ENCODE measurements at places on chromosomes 12 and 14.

GRCh38 chr14:33035416-33036194, 96.9 kb downstream of the NPAS3 start:
- no peak for DNase-seq

DNA sequence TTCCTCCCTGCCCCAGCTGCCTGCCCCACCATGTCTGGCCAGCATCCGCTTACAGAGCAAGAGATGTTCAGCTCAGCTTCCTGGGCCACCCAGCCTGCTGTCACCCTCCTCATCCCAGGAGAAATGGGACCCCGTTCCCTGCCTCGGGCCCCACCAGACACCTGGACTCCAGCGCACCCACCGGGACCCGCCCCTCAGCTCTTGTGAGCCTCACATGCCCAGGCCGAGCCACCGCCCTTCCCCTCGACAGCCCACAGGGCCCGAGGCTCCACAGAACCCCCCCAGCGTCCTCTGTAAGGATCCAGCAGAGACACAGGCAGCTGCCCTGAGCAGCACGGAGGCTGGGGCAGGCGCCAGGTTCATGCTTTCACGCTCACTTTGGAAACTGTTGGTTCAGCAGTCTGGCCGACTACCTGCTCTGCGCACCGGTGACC, 18.4 kb upstream of the C14orf180 start:
- DNase-seq: no peak

- DNase-seq: no peak
Measured at GRCh38 chr12:49776413-49776812, 35.1 kb downstream of the TMBIM6 start.

DNA sequence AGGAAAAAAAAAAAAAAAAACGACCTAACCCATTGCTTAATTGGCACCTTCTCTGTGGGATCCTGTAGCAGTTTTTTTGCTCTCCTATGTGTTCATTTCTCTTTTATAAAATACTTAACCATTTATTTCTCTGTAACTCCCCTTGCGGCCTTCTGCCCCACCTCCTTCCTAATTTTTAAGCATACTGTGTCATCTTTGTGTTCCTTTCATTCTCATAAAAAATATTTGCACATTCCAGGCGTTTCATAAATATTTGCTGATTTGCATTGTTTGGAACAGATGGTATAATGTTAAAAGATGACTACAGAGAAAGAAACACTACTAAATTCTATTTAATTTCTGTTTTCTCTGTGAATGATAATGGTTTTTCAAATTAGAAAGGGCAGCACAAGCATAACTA, 77.9 kb downstream of the NPAS3 start:
- DNase-seq: no peak

DNA sequence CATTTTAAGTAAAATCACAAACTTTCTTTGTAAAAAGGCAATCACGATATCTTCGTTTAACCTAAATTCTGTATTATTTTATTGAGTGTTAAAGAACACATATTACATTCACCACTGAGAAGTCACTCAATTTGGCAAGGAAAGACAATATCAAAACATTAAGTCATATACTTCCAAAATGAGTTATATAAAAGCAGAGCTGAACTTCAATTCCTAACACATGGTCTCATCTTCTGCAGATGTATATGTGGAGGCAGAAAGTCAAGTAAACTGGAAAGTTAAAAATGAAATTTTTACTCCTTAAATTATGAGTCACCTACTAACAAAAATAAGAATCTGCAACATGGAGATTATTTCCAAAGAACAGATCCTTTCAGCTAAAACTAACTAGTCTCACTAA, 28.7 kb downstream of the BMAL2 start:
- DNase-seq: no peak

- DNase-seq: no peak
Measured at GRCh38 chr14:61074852-61075251, 93.8 kb downstream of the SLC38A6 start.

- DNase-seq: no peak
Measured at GRCh38 chr12:62435303-62436163, 31.1 kb upstream of the MON2 start.

GRCh38 chr14:99320621-99321235, 48.7 kb upstream of the BCL11B start:
- DNase-seq: no peak

DNA sequence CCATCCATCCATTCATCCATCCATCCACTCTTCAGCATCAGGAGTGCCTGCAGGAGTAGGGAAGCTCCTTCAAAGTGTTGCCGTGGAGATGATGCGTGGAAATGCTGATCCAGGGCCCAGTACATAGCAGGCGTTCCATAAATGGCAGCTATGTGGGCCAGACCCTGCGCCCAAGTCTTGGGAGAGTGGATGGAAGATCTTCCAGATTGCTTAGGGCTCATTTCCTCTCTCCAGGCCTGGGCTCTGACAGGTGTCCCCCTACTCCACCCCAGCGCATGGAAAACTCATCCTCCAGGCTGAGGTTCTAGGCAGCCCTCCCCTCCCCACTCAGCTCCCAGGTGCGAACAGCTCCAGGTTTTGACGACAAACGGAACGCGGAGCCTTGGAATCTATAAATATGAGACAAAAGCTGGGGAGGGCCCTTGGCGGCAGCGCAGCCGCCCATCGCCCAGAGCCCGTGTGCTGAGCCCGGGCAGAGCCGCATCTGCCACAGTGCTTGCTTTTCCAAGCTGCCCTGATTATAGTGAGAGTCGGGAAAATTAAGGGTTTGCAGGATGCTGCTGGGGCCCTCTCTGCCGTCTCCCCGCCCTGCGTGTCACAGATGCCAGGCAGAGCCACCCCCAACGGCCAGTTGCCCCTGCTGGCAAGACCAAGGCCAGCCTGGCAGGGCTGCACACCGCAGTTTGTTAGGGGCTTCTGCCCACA, 1.6 kb downstream of the BEGAIN start:
- no peak for DNase-seq

GRCh38 chr12:32233568-32233967, 126.9 kb downstream of the BICD1 start:
- DNase-seq: no peak

DNA sequence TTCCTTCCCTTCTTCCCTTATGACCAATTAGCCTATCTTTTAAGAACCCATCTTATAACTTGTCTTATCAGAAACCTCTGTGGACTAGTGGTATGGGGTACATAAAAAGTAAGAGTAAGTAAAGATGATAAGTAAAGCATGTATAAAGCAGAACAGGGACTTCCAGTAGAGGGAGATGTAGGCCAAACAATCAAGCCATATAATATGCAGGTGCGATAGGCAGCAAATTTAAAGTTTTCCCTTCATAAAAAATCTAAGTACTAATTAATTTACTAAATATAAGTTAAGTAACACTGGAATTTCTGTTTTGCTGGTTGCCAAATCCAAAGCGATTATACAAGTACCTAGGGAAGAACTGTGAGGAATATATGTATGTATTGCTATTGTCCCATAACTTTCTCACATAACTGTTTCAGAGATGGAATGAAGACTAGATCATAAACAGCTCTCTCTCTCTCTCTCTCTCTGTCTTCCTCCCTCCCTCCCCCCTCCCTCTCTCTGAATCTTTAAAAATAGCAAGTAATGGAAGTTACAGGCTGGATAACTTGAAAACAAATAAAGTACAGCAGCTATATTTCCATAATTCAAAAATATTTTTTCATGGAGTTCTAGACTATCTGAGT, 25.7 kb downstream of the METTL25 start:
- DNase-seq: no peak

- no peak for DNase-seq
Measured at GRCh38 chr14:97377550-97377949, 580.4 kb downstream of the VRK1 start.

- DNase-seq: no peak
Measured at GRCh38 chr12:101793401-101793800, 37.4 kb downstream of the GNPTAB start.

DNA sequence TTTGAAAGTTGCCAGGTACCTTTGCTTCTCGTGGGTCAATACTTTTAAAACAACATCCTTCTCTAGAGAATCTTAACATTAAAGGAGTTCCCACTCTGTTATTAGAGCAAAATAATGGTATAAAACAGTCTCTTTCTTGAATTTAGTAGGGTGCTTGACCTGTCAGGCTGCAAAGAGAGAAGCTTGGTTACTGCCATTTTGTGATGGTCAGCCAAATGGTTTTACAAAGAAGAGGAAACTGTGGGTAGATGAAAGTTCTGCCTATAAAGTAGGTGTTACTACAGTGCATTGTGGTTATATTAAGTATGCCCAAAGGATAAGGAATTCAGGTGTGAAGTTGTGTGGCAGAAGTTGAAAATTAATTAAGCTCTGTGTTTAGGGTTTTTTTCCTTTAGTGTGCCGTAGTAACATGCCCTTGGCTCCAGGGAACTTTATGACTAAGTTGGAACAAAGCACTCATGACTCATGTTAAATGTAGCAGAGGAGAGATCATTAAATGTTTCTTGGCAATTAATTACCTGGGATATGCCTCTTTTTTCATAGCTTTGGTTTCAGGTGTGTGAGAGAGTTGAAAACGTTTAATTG, 354.0 kb upstream of the KITLG start:
- DNase-seq: no peak

GRCh38 chr12:33429468-33429867, 10.2 kb downstream of the SYT10 start:
- no peak for DNase-seq

DNA sequence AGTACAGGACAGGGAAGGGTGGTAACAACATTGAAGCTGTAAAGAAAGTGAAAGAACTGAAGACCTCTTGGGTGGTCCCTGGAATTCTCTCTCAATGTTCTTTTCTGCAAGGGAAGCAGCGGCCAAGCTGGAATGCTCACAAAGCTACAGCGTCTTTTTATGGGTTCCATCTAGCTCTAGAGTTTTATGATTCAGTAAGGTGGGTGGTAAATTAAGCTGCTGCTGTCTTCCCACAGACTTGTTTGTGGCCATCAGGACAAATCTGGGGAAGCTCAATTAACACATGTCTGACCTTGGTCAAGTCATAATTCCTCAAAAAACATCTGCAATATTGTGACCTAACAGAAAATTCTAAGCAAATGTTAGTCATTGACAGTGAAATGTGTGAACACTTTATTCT, 139.1 kb downstream of the MED13L start:
- DNase-seq: no peak

DNA sequence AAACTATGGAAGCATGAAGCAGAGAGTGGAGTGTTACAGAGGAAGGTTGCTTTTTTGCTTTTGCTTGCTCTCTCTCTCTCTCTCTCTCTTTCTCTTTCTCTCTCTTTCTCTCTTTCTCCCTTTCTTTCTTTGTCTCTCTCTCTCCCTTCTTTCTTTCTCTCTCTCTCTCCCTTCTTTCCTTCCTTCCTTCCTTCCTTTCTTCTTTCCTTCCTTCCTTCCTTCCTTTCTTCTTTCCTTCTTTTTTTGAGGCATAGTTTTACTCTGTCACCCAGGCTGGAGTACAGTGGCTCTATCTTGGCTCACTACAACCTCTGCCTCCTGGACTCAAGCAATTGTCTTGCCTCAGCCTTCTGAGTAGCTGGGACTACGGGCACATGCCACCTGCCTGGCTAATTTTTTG, 7.6 kb downstream of the ARHGDIB start:
- DNase-seq: no peak

DNA sequence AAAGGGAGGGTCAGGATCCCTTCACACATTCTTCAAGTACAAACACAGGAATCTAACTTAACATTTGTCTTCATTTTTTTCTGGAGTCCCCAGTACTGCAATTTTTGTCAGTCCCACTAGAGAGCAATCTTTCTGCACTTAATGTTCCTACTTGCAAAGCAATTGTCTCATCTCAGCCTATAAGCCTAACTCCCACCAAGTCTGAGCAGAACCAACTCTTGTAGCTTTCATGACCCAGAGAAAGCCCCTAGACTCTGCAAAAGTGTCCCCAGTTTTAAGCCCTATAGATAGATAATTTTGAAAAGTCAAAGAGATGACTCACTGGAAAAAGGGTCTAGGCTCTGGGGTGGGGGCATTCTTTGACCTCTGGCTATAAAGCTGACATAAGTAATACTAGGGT, 1.8 kb upstream of the ZBTB39 start:
- DNase-seq: no peak

- no peak for DNase-seq
Measured at GRCh38 chr12:12604740-12605139, 6.9 kb upstream of the CREBL2 start.

DNA sequence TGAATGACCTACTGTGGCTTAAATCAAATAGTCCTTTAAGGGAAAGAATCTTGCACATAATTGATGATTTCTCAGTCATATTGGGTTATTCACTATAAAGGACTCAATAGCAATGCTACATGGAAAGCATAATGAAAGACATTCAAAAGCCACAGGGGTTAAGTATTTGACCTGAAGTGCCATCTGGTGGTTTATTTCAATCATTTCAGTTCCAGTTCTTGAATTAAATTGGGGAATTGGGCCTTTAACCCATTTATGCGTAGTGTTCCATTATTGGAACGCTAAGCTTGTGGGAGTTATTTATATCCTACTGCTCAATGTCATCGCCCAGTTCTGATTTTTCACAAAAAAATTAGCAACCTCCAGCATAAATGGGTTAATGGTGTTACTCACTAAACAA, 41.3 kb upstream of the C12orf71 start:
- no peak for DNase-seq

DNA sequence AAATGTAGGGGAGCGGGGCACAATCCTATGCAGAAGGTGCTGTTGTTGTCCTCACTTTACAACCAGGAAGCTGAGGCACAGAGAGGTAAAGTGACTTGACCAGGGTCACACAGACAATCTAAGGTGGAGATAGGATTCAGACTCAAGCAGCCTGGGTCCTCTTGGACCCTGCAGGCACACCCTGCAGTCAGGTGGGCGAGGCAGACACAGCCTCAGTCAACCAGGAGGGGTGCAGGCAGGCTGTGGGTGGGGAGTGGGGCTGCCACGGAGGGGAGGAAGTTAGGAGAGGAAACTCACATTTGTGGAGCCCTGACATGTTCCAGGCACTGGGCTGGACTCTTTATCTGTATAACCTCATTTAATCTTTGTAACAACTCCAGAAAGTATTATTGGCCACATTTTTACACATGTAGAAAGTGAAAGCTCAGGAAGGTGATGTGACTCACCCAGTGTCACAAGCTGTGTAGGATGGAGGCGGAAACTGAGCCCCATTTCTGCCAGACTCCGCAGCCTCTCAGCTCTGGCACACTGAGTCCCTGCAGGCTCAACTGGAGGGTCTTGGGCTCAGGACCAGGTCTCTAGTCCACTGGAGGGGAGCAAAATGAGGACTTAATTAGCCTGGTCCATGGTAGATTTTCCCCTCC, 24.9 kb upstream of the CHGA start:
- DNase-seq: no peak

GRCh38 chr12:48816143-48816854, 2.0 kb upstream of the CACNB3 start:
- no peak for DNase-seq

- DNase-seq: no peak
Measured at GRCh38 chr14:94690896-94691659, 78.8 kb downstream of the GSC start.

GRCh38 chr12:109488051-109488665, 10.7 kb downstream of the UBE3B start:
- no peak for DNase-seq

GRCh38 chr12:49925433-49926204, 21.9 kb upstream of the FAIM2 start:
- no peak for DNase-seq

- no peak for DNase-seq
Measured at GRCh38 chr12:101608301-101609133, 13.7 kb downstream of the MYBPC1 start.

GRCh38 chr12:130617219-130617618, 98.9 kb downstream of the RIMBP2 start:
- no peak for DNase-seq

GRCh38 chr14:104130974-104131651, 7.3 kb upstream of the KIF26A start:
- no peak for DNase-seq
